ENCODE measurements at places on chromosomes 7 and 10.

DNA sequence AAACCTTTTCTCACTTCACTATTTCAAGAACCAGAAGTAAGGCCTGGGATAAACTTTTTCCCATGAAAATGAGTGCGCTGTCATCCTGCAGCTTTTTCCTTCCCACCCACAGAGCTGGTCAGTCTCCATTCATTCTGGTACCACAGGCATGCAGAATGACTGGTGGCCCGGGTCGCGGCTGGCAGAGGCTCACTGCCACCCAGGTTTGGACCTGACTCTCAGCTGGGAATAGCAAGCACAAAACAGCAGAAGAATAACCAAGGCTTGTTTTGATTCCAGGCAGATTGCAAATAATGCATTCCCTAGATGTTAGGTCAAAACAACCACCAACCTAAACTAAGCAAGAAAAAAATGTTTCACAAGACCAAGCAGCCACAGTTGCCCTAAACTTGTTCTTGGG lies 190.5 kb upstream of the NRP1 start:
- DNase-seq, result peak; percentile 47

DNA sequence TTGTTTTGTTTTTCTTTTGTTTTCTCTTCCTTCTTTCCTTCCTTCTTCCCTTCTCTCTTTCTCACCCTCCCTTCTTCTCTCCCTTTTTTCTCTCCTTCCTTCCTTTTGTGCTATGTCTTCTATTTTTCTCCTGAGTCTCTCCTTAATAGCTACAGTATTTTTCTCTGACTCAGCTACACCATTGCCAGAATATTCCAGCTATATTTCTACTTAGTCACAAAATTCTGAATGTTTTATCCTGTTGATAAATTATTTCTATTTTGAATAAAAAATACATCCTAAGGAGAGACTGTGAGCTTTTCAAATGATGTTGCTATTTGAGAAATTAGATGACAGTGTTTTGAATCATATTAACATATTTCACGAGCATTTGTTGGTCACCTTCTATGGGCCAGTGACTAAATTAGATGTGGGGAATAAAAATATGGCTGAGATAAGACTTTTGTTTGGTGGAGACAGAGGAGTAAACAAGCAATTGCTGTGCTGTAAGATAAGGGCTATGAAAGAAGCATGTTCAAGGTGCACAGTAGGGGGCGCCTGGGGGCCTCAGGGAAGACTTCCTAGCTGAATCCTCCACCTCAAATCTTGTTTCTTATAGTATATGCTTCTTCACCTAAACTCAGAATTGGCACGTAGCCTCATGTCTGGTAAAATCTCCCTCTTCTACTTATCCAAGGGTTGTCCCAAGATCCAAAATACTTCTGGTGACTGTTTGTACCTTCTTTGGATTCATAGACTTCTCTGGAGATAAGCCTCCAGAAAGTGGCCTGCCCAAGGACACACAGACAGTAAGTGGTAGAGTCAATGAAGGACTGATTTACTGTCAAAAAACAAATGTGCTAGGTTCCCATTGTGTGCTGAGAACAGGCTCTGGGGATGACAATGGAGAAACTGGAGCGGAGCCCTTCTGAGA lies 115.5 kb upstream of the CREB5 start:
- no peak for DNase-seq

GRCh38 chr10:78875331-78875877 lies 193.4 kb upstream of the ZMIZ1 start:
- DNase-seq, result no peak

- no peak for DNase-seq
Measured at GRCh38 chr7:69577221-69577620, 21.1 kb upstream of the AUTS2 start.

DNA sequence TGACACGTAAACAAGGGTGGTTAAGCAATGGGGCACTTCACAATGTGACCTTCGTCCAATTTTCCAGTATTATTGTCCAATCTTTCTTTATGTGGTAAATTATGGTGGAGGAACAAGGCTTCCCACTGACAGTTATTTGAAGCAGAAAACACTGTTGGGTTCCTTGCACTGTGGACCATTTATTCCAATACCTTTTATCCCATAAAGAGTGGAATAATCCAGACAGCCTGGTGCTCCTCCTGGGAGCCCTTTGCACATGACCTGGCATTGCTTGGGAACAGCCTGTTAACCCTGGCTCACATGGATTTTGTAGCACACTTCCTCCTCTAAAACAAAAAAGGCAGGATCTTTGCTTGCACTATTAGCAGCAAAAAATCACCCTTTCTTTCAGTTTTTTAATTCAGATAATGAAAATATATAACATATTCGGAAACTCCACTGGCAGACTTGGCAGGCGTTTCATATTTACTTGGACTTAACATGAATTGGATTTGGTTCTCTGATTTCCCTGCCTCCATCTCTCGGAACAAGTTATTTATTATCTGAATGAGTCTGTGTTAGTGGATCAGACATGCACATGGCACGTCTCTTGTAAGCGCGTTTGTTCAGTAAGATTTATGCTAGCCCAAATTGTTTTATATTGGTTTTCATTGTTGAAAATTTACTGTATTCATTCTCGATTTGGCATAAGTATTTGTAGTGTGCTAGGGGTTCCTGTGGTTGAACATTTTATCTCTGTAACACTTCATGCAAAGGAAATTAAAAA lies 59.3 kb downstream of the BMPER start:
- no peak for DNase-seq

DNA sequence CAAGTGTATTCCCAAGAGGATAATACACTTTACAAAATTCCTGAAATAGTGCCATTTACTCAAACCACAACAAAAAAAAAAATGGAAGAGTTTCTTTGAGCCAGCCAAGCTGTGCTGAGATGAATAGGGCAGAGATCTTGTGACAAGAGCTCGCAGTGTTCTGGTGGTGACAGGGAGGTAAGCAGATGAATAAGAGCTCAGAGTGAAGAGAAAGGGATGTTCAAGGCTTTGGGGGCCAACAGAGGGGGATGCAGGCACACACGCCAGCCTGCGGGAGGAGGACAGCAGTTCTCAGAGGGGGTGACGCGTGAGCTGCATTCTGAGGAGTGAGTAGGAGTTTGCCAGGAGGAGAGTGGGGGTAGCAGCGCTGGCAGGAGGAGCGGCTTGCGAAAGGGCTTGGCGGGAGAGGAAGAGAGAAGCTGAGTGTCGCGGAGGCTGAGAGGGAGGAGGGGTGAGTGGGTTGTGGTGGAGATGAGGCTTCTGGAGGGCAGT lies 194.4 kb upstream of the IMMP2L start:
- no peak for DNase-seq

- DNase-seq, result no peak
Measured at GRCh38 chr7:341841-342638, 52.1 kb downstream of the FOXL3 start.

DNA sequence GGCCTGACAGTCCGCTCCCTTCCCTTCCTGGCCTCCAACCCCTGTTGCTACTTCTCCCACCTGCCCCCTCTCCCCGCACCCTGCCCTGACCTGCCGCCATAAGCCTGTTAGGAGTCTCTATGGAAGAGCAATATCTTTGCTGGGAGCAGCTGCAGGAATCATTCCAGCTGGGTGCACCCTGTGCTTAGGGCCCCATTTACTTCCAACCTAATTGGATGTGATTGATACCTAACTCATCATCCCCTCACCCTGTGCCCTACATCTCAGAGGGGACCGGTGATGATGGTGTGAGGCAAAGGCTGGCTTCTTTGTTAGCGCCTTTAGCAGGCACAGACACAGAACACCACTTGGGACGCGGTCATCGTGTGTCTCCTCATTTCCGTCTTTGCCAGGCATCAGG lies 80.0 kb upstream of the FAM180A start:
- no peak for DNase-seq
